ENCODE measurements at places on chromosomes 11 and 22. TPM values are rescaled to one million over a fixed set of nuclear protein-coding genes. Genes with fewer than 3 reads are reported as not detected.

Gene MUC5B
- not detected for total RNA-seq

Gene MS4A1
- 0.82 TPM for total RNA-seq

Gene VSTM5
- total RNA-seq = not detected

Gene ART1
- total RNA-seq = not detected

DNA sequence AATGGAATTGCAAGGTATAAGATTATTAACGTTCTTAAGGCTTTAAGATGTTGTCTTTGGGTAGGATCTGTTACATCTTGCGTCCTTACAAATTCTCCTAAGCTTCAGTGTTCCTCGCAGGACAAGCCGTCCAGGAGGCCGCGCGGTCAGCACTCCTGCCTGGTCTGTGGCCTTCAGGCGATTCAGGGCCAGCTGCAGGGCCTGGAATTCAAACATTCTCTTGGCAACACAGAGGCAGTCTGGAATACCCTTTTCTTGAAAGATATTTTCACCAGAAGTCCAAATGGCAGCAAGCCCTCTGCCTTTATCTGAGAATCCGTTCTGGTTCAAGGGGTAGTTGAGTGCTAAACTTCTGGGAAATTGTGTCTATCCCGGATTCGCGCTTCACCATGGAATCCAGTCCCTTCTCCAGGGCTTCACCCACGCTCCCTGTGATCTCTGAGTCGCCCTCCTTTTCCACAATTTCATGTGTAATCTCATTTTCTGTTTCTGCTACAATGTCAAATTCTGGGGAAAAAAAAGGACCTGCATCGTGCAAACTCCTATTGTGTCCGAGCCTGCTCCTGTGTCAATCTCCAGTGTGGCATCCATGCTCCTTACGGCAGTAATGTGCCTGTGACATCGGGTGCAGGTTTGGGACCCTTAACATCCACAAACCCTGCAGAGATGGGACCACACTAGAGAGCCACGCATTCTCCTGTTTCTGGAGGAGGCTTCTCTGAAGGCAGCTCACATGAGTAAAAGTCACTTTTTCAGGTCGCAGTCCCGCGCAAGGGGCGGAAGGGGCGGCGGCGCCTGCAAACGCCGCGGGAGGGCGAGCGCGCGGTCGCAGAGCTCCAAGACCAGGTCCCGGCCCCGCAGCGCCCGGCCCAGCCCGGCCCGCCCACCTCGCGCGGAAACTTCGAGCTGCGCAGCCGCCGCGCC lies 25.4 kb upstream of the SORL1 start:
- peak overlapping the region; percentile 43 for H3K4me3 ChIP-seq
- H3K4me1 ChIP-seq = peaks cover 27% of the 10 kb centered on the region
- no peaks in the 10 kb centered on the region for H3K27me3 ChIP-seq

GRCh38 chr22:29152045-29152953 lies 53.4 kb upstream of the EMID1 start:
- peaks cover 6% of the 10 kb centered on the region for H3K4me1 ChIP-seq
- DNase-seq = no peak
- no peak overlapping the region for H3K4me3 ChIP-seq
- no peak overlapping the region for H3K27ac ChIP-seq
- H3K27me3 ChIP-seq = peaks cover 6% of the 10 kb centered on the region
- H3K36me3 ChIP-seq = no peaks in the 10 kb centered on the region

DNA sequence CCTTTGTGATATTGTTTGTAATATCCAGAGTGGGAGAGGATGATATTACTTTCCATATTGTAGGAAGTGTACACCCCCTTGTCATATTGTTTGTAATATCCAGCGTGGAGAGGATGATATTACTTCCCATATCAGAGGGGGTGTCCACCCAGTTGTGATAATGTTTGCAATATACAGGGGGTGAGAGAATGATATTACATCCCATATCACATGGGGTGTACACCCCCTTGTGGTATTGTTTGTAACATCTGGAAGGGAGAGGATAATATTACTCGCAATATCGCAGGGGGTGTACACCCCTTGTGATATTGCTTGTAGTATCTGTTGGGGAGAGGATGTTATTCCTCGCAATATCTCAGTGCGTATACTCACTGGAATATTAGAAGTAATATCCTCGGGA lies 61.5 kb downstream of the PRSS23 start:
- H3K27ac ChIP-seq = no peak overlapping the region
- no peaks in the 10 kb centered on the region for H3K4me1 ChIP-seq
- DNase-seq = no peak
- no peak overlapping the region for H3K4me3 ChIP-seq
- H3K36me3 ChIP-seq = no peaks in the 10 kb centered on the region

DNA sequence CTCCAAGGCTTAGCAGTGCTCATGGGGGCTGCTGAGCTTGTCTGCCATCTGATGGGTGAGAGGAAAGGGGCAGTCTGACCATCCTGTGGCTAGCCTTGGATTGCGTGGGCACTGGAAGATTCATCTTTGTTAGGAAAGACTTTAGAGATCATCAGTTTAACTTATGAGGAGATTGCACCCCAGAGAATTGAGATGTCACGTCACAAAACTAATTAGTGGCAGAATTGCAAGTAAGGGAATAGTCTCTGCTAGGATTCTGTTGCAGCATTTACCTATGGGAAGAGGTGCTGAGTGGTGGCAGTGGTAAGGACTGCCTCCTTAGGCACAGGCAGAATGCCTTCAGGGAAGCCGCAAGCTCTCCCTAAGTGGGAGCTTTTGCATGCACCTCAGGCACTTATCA lies 42.8 kb upstream of the HSPA8 start:
- H3K36me3 ChIP-seq = no peaks in the 10 kb centered on the region
- H3K27ac ChIP-seq = no peak overlapping the region
- no peak for DNase-seq

DNA sequence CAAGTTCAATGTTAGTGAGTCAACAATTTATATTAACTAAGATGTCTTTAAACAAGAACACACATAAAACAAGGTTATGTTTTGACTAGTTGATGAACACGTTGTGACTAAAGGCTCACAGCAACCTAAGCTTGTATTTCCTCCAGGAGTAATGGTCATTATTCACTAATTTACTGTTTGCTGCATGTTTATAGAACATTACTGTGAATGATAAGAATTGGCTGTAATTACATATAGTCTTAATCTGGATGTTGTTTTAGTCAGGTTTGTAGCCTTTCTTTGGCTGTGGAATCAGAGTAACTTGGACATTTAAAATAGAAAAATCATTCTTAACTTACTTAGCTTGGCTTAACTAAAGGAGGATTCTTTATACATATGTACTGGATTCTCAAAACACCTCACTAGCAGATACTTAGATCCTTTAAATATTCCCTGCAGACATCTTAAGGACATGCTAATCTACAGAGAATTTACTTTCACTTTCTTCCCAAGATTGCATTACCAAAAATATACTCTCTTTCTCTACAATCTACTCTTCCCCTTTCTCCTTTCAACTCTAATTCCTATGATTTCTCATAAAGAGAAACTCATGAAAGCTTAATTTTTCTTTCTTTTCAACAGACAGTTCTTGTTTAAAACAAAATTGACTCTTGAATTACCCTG lies 319.7 kb upstream of the CTSC start:
- H3K27ac ChIP-seq = no peak overlapping the region
- no peak for DNase-seq
- no peaks in the 10 kb centered on the region for H3K27me3 ChIP-seq

DNA sequence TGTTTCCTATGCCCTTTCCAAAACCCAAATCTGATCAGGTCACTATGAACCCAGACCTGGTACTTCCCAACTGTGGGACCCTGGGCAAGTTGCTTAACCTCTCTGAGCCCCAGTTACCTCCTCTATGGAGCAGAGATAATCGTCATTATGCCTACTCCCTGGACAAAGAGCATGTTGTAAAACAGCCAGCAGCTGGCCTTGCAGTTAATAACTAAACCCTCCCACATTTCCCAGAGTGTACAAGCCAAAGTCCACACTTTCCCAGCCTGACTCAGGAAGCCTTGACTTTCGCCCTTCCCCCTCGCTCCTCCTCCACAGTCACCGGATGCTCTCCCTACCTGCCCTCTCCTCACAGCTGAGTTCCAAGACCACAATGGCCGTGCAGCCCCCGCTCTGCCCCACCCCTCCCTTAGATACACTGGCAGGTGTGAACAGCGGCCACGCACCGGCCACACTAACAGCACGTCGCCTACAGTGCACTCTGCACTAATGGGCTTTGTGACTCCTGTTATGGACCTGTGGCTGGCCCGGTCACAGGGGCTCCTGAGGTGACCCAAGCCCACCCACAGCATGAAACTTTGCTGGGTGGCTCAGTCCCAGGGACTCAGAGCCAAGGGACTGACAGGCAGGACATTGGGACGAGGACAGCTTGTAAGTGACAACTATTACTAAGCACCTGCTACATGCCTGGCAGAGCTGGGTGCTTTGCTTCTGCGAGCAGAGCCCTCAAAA lies 15.6 kb upstream of the MFNG start:
- DNase-seq = no peak
- H3K27me3 ChIP-seq = no peaks in the 10 kb centered on the region
- no peaks in the 10 kb centered on the region for H3K36me3 ChIP-seq
- H3K4me1 ChIP-seq = peaks cover 24% of the 10 kb centered on the region

DNA sequence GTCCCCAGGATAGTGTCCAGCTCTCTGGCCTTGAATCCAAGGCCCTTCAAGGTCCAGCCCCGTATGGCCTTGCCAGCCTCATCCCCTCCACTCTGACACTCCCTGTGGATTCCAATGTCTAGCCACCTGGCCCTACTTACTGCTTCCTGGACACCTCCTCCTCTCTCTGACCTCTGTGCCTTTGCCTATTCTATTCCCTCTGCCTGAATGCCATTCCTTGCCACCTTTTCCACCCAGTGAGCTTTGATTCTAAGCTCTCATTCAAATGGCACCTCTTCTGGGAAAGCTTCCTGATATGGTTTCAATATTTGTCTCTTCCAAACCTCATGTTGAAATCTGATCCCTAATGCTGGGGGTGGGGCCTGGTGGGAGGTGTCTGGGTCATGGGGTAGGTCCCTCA lies 31.9 kb upstream of the TTLL12 start:
- H3K27me3 ChIP-seq = no peaks in the 10 kb centered on the region
- no peaks in the 10 kb centered on the region for H3K36me3 ChIP-seq
- H3K27ac ChIP-seq = no peak overlapping the region
- no peak overlapping the region for H3K4me3 ChIP-seq
- DNase-seq = no peak

DNA sequence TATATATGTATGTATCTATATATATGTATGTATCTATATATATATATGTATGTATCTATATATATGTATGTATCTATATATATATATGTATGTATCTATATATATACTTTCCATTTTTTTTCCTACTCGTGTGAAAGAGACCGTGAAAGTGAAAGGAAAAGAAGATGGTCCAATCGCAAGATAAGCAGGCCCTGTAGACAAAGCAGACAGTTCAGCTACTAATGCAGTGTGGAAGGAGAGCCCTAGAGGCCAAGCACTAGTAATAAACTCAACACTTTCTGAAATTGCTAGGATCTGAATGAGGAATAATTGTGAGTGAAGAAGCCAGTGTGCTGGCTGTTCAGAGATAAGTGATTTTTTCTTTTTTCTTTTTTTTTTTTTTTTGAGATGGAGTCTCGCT lies 47.2 kb downstream of the MCHR1 start:
- H3K27ac ChIP-seq = peak overlapping the region; percentile 35
- no peak overlapping the region for H3K4me3 ChIP-seq
- H3K4me1 ChIP-seq = peaks cover 54% of the 10 kb centered on the region
- DNase-seq = no peak
- no peaks in the 10 kb centered on the region for H3K36me3 ChIP-seq

GRCh38 chr11:108122166-108122628 lies 830 bp downstream of the ACAT1 start:
- peaks cover 40% of the 10 kb centered on the region for H3K4me1 ChIP-seq
- no peak for DNase-seq
- no peak overlapping the region for H3K27ac ChIP-seq
- H3K36me3 ChIP-seq = no peaks in the 10 kb centered on the region
- peak overlapping the region; percentile 84 for H3K4me3 ChIP-seq

GRCh38 chr22:20510811-20511577 lies 3.6 kb downstream of the MED15 start:
- H3K27ac ChIP-seq = no peak overlapping the region
- H3K27me3 ChIP-seq = no peaks in the 10 kb centered on the region
- peaks cover 68% of the 10 kb centered on the region for H3K4me1 ChIP-seq
- H3K4me3 ChIP-seq = no peak overlapping the region

DNA sequence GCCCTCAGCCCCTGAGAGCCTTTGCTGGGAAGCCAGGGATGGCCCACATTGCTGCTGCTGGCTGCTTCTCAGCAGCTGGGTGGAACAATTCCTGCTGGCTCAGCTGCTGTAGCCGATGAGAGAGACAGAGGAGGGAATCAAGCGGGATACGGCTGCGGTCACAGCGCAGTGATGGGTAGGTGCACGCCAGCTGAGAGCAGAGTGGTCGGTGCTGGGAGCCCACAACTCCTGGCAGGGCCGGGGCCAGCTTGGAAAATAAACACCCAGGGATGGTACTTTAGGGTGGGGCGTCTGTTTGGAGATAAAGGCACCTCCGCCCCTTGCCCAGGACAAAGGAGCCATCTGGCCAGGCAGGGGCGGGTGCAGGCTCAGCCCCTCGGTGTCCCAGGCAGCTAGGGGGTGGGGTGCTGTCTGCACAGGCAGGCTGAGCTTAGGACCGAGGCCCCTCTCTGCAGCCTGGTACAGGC lies 480.5 kb downstream of the MIAT start:
- no peak for DNase-seq
- H3K27me3 ChIP-seq = peaks cover 2% of the 10 kb centered on the region
- H3K27ac ChIP-seq = no peak overlapping the region

- no peaks in the 10 kb centered on the region for H3K27me3 ChIP-seq
- no peaks in the 10 kb centered on the region for H3K36me3 ChIP-seq
- no peak overlapping the region for H3K27ac ChIP-seq
- DNase-seq = peak; percentile 30
- peaks cover 32% of the 10 kb centered on the region for H3K4me1 ChIP-seq
- no peak overlapping the region for H3K4me3 ChIP-seq
Measured at GRCh38 chr11:124670732-124671131, 2.8 kb downstream of the SIAE start.
